M059J (cell line): ENCODE measurements at places on chromosomes 16 and 17. TPM values are rescaled to one million over a fixed set of nuclear protein-coding genes. Genes with fewer than 3 reads are reported as not detected.

- no peak for DNase-seq
Measured at GRCh38 chr16:80294172-80294571, 246.6 kb upstream of the DYNLRB2 start.

DNA sequence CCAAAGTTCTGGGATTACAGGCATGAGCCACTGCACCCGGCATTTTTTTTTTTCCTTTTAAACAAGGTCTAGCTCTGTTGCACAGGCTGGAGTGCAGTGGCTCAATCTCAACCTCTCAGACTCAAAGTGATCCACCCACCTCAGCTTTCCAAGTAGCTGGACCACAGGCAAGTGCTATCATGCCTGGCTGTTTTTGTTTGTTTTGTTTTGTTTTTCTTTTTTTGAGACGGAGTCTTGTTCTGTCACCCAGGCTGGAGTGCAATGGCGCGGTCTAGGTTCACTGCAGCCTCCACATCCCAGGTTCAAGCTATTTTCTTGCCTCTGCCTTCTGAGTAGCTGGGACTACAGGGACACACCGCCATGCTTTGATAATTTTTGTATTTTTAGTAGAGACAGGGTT, 19.1 kb upstream of the ZC3H7A start:
- DNase-seq: no peak

GRCh38 chr16:25419153-25419552, 161.5 kb upstream of the ZKSCAN2 start:
- peak; percentile 26 for DNase-seq

DNA sequence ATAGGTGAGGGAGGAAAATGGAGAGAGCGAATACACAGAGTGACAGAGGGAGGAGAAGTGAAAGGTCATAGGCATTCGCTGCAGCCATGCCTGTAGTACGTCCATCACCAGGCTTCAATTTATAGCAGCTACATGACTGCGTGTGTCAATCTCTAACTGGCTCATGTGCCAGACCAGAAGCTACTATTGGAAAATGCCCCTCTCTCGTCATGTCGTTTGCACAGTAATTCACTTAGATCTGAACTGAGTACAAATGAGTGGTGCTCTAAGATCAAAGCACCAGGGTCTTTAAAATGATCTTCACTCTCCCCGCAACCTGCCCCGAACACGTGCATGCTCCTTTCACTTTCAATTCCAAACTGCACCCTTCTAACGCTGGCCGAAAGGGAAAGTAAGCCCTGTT, 51.3 kb downstream of the ADCY9 start:
- no peak for DNase-seq

DNA sequence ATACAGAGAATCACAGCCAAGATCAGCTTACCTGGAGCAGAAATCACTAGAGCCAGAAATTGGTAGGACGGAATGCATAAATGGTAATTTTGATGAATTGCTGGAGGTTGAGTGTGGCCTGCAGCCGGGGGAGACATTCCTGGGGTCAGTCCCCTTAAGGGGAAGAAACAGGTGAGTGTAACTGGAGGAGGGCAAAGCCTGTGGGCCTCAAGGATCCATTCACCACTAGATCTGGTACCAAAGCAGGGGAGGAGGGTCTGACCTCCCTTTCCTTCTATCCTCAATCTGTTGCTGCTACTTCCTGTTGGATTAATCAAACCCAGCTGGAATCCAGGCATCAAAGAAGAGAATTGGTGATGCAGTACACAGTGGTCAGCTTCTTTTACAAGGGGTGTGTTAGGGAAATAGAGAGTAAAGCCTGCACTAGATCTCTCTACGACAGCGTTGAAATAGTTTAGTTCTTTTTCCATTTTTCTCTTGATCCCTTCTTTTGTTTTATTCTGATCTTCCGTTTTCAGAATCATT, 8.6 kb upstream of the ABCA9 start:
- no peak for DNase-seq

DNA sequence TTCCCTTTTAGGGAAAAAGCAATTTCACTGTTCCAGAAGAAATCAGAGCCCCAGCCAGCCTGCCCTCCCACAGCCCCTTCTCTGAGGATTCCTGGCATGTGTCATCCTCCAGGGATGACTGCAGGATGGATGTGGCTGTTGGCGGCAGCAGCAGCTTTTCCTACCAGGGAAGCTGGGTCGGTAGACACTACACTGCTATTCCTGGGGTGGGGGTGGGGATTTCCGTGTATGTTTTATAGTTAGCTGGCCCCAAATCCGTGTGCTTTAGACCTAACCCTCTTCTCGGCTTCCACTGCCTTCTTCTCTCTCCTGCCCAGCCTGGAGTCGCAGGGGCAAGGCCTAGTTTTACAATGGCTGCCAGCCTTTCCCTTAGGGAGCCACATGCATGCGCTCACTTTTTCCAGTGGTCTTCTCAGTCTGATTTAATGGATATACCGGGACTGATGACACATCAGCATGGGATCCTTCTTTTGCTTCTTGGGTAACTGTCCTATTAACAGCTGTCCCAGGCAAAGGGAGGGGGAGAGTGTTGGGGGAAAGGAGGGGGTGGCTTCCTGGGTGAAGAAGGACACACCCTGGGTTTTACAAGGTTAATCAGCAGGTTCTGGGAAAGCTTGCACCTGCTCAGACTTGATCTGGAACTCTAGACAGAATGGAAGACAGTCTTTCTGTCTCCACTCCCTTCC, 2.7 kb upstream of the NFE2L1 start:
- DNase-seq: peak; percentile 29

- no peak for DNase-seq
Measured at GRCh38 chr17:59508999-59509625, 56.3 kb upstream of the DHX40 start.

DNA sequence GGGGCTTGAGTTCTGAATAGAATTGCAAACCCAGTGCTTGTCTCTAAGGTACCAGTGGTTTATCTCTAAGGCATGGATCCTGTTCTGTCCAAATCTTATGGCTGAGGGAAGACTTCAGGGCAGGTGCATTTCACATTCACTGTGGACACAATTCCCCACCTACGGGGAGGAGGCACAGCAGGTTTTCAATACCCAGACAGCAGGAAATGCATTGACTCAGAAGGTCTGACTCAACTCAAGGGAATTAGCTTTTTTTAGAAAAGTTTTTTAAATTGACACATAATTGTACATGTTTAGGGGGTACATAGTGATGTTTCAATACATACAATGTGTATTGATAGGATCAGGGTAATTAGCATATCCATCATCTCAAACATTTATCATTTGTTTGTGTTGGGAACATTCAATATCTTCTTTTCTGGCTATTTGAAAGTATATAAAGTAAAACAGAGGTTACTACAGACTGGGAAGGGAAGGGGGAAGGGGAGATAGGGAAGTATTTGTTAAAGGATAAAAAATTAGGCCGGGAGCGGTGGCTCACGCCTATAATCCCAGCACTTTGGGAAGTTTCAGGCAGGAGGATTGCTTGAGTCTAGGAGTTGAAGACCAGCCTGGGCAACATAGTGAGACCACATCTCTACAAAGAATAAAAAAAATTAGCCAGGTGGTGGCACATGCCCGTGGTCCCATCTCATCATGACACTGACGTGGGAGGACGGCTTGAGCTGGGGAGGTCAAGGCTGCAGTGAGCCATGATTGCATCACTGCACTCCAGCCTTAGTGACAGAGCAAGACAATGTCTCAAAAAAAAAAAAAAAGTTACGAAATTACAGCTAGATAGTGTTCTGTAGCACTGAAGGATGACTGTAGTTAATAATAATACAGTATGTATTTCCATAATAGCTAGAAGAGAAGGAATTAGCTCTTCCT, 54.9 kb downstream of the RGS9 start:
- peak; percentile 79 for DNase-seq

DNA sequence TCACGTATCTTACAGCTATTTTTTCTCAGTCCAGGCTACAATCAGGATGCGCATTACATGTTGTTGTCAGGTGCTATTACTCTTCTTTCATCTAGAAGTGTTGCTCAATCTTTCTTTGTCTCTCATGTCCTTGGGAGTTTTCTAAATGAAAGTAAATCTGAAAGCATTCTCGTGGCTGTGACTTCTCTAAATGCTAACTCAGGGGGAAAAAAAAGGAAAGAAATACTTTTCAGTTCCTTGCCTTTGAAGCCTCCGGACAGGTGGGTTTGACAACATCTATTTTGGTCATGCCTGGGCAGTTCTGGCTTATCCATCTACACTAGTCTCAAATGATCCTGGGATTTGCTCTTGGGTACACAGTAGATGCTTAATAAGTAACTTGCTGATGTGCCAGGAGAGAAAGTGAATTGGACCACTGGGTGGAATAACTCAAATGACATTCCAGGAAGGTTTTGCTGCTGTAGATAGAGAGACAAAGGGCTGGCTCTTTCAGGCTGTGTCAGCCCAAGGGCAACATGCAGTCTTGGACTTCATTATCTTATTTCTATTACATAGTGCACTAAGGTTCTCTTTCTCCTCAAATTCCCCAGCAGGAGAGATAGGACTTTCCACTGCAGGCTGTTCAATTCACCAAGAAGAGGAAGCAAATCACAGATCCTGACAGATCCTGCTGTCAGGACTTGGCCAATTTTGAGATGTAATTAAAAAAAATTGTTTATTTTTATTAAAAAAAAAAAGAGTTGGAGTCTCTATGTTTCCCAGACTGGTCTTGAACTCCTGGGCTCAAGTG, 63.6 kb upstream of the NFAT5 start:
- DNase-seq: no peak

GRCh38 chr16:12097523-12098428, 121.2 kb downstream of the SNX29 start:
- peak; percentile 44 for DNase-seq

DNA sequence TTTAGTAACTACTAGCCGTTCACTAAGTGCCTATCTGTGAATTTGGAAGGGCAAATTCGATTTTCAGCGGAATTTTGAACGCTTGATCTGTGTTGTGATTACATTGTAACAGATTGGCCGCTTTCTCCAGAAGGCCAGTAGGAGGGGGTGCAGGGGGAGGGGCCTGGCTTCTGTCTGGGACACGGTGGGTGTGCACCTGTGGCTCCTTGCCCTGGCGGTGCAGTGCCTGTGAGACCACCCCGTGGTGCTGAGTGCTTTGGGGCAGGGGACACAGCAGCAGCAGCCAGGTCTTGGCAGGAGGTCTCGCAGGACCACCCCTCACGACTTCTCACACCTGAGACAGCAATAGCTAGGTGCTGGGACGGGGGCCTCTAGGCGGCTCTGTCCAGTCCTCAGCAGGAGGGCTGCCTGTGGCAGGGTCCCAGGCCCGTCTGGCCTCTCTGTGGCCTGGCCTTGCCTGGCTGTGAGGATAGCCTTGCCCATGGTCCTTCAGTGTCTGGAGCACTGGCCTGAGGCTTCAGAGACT, 1.8 kb downstream of the UBE2I start:
- DNase-seq: no peak

DNA sequence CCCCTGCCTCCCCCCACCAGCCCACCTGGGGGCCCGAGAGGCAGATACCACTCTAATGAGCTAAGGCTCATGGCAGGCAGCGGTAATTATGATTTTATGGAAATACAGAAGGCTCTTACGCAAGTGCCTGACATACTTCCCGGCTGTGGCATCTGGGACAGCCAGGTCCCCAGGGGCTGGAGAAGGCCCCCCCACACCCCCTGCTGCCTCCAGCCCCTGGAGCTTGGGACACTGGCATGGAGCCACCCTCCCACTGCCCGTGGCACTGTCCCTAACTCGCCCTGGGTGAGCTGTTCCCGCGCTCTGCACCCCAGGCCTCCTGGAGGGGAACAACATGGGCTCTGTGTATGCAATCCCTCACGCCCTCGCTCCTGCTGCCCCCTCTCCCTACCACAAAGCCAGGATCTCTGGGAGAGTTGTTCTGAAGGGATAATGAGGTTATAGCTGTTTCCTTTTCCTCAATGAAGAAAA, 5.4 kb upstream of the STAC2 start:
- no peak for DNase-seq

DNA sequence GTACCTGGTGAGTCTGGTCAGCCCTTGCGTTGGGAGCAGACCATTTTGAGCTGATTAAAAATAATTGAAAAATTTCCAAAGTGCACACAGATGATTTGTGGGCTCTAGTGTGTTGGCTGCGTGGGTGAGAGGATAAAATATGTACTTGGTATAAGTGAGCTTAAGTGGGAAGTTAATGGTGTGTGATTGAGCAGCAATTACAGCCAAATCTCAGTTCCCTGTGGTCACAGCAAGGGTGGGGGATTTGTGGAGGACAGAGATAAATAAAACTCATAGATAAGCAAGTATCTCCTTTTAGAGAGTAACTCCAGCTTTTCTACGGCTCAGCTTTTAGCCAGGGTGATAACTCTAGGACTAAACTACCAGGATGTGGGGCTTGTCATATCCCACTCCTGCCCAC, 390.4 kb downstream of the UTP18 start:
- DNase-seq: no peak

- no peak for DNase-seq
Measured at GRCh38 chr16:15057681-15058417, 2.0 kb upstream of the NTAN1 start.

DNA sequence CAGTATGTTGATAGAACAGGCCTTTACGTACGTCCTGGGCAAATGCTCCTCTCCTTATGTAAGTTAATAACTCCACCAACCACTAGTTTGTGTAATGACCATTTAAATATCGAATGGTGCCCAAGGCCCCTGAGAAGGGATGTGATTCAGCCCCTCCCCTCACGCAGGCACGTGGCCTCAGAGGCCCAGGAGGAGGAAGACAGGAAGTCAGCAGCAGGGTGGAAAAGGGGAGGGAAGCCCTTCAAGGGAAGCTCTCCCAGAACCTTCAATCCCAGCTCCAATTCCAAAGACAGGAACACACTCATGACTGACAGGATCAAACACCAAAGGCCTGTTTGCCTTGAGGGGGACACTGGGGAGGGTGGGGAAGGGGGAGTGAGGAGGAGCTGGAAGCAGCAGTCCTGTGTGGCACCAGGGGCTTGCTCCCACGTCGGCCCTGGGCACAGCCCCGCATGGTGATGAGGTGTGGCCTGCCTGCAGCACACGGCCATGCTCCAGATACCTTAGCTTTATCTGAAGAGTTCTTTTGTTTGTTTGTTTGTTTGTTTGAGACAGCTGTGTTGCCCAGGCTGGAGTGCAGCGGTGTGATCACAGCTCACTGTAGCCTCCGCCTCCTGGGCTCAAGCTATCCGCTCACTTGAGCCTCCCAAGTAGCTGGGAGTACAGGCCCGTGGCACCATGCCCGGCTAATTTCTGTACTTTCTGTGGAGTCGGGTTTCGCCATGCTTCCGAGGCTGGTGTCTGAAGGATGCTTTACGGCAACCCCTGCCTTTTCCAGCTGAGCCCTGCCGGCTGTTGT, 105.0 kb downstream of the ZNF778 start:
- peak; percentile 78 for DNase-seq

The FBXW10 gene
- total RNA-seq: 0.07 TPM in 1 of 2 replicates, not detected in the other

The CRHR1 gene
- total RNA-seq: not detected in 2 replicates

The KRTAP2-1 gene
- total RNA-seq: not detected in 2 replicates

The ZG16 gene
- total RNA-seq: not detected in 2 replicates

The GAS2L2 gene
- total RNA-seq: not detected in 2 replicates
